ENCODE measurements at places on chromosomes 3 and 15.

GRCh38 chr3:195914648-195915473 is 6.5 kb upstream of the TNK2 start:
- peak; percentile 90 for DNase-seq

- DNase-seq, result no peak
These were observed 44.4 kb upstream of the B3GALNT1 start for GRCh38 chr3:161149529-161149928.

DNA sequence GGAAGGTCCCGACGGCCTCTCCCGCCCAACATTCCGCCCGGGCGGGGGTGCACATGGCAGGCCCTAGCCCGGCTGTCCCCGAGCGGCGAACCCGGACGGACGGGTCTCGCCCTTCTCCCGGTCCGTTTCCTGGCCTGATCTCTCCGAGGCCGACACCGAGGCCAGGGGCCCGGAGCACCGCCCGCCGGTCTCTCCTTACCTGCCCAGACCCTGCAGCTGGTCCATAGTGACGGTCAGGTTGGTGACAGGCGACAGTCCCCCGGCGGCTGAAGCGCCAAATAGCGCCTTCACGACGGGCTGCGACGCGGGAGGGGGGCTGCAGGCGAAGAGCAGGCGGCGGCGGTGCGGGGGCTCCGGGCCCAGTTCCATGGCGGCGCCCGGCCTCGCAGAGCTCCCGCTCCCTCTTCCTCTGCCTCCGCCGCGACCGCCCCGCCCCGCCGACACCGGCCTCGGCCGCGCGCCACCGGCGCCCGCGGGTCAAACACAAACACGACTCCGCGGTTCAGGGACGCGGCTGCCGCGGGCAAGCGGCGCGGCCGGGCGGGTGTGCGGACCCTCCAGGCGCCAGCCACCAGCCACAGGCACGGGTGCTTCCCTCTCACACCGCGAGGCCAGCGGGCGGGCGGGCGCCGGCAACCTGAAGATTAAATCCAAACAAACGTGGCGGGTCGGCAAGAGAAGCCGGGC is 495 bp downstream of the CDC25A start:
- DNase-seq, result no peak

- no peak for DNase-seq
These were observed 45.7 kb downstream of the CHSY1 start for GRCh38 chr15:101206176-101206591.

DNA sequence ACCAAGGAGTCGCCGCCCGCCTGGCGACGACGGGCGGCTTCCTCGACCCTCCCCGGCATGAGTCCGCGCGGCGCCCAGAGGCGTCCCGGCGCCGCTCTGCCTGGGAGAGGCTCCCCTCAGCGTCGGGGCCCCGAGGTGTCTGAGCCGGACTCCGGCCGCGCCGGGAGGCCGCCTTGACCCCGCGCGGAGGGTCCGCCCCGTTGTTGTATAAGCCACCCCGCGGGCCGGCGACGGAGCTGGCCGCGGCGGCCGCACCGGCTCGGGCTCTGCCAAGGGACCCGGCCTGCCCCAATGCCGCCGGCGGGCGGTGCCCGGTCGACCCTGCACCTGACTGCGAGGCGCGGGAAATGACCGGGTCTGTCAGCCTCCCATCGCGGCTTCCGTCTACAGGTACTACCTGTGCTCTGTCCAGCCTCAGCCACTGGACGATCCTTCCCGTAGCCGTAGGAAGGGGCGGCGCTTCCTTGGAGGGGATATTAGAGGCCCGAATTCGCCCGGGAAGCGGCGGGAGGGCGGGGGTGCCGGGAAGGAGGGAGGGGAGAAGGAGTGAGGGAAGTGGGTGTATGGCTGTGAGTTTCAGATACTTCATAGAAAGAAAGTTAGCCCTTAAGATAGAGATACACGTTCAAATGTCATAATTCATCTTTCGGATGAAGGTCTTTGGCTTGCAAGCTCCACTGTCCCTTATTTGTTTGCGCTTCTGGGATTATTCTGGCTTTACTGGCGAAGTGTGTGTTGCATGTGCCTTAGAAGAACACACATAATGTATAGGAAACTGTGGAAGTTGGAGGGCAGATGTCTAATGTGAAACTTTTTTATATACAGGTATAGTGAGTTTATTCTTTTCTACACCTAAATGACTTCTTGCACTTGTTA is 620 bp downstream of the ABHD5 start:
- peak; percentile 27 for DNase-seq

DNA sequence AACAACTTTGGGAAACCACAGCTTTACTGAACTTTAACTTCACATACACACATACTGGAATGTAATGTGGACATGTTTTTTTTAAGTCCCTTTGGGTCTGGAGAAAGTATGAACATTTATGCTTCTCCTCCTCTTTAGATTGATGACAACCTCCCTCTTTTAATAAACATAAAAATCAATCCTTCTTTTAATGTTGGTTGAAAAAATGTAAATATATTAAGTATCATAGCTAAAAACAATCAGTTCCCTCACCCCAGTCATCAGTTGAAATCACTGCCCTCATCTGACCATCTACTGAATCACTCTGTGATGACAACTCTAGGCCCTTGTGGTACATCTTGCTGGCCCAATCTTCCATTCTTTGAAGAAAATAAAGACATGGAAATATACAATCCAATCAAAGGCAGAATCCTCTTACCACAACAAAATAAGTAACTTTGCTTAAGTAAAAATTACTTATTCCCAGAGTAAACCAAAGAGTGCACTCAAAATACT is 6.4 kb downstream of the AAGAB start:
- no peak for DNase-seq

- no peak for DNase-seq
These were observed 22.2 kb upstream of the IDH2 start for GRCh38 chr15:90124507-90124906.

DNA sequence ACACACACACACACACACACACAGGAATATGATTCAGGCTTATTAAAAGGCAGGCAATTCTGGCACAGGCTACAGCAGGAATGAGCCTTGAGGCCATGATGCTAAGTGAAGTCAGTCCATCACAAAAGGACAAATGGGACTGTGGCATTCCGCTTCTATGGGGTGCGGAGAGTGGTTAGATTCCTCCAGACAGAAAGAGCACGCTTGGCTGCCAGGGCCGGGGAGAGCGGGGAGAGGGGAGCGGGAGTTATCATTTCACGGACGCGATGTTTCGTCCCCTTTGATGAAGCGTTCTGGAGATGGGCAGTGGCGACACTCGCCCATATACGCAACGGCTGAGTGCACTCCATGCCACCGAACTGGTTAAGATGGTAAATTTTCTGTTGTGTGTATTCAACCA is 58.5 kb upstream of the FAM174B start:
- DNase-seq, result peak; percentile 15

DNA sequence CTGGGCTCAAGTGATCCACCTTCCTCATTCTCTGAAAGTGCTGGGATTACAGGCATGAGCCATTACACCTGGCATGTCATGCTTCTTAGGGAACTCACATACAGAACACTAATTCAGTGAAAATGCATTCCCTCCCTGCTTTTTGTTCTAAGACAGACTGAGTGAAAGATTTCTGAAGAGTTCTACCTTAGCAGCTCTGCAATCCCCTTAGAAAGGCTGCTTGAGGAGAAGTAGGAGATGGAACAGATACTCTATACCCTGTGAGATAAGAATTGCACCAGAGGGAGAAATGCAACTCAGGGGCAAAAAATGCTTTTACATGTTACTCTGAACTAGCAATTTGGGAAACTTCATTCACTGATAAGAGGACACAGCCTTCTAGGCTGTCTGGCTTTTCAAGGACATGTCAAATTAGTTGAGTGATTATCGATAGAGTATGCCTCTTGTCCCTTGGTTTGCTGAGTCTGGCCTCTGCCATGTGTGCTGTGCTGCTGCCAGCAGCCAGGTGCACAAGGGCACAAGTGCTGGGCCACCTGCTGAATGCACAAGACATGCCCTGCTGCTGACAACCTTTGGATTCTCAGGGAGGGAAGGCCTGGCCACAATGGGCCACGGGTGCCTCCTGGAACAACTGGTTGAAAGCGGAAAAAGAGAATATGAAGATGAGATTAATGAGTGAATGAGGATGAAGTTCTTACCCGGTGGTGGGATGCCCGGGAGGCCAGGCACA is 17.8 kb downstream of the UQCC5 start:
- no peak for DNase-seq

GRCh38 chr3:188106006-188106405 is 48.0 kb upstream of the LPP start:
- DNase-seq, result no peak

DNA sequence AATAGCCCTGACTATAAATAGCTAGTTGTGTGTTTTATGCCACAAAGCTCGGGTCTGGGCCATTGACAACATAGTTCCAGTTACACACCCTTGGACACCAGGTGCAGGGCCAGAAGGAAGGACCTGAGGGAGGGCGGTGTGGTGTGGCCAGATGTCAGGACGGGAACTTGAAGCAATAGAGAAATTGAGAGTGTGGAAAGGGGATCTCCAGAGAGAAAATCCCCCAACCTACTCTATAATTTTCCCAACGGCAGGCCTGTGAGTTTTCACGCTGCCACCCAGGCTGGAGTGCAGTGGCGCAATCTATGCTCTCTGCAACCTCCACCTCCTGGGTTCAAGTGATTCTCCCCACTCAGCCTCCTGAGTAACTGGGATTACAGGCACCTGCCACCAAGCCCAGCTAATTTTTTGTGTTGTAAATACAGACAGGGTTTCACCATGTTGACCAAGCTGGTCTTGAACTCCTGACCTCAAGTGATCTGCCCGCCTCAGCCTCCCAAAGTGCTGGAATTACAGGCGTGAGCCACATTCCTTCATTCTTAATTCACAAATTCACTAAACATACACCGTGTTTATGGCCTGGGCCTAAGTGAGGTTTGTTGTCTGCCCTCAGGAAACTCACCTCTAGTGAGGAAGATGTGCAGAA is 70.8 kb upstream of the KLF13 start:
- DNase-seq, result no peak

DNA sequence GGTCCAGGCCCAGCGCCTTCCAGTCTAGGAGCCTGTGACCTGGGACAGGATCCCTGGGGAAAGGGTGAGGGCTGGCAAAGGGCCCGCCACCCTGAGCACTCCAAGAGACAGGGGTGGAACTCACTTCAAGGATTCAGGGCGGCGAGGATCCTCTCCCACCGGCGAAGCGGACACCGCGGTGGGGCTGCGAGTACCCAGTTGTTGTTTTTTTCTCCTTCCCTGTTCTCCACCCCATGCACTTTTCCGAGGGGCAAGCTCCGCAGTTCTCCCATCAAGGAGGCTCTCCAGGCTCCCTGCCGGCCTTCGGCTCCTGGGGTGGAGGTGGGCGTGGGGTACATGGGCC is 387 bp upstream of the PAQR5 start:
- no peak for DNase-seq

GRCh38 chr3:80771085-80771484 is 990.4 kb downstream of the GBE1 start:
- no peak for DNase-seq

- DNase-seq, result no peak
These were observed 13.3 kb downstream of the TAFA4 start for GRCh38 chr3:68919000-68919399.

GRCh38 chr3:111947231-111947630 is 31.6 kb upstream of the ABHD10 start:
- no peak for DNase-seq

- no peak for DNase-seq
These were observed 205.4 kb upstream of the UBE2E1 start for GRCh38 chr3:23600167-23600871.

DNA sequence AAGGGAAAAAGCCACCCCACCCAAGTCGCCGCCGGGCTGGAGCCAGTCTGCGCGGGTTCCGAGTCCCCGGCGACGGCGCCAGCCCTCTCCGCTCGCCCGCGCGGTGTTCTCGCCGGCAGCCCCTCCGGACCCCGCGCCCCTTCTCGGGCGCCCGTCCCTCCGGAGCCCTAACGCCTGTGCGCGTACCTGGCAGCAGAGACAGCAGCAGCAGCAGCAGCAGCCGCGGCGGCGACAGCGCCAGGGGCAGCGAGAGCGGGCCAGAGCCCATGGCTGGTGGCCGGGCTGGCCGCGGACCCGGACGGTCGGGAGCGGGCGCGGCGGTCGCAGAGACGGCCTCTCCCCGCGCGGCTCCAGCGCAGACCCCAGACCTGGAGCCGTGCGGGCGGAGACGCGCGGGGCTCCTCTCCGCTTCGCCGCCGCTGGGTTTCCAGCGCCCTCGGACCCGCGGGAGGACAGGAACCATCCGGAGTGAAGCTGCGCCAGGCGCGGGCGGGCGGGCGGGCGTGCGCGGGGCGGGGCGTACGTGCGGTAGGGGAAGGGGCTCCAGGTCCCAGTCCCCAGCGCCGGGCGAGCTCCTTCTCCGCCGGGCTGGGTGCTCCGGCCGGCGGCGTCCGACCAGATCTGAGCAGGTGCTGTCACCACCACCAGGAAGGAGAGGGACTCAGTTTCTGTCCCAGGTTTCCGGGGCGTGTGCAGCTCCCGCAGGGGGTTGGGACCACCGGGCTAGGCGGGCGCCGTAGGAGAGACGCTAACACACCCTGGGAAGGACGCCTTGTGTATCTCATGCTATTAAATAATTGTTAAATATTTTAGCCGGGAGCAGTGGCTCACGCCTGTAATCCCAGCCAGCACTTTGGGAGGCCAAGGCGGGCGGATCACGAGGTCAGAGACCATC is at the start of gene CHRNA3:
Gene CHRNA3 (minus strand): TSS at position 470 of the 895 bp plus-strand sequence. CDS start 202 bp downstream, at position 268.
- no peak for DNase-seq

GRCh38 chr15:95448531-95449229 is 881.8 kb upstream of the NR2F2 start:
- DNase-seq, result no peak

- no peak for DNase-seq
These were observed 1.3 kb downstream of the SCN5A start for GRCh38 chr3:38648024-38648658.

GRCh38 chr15:50797926-50798325 is 32.4 kb upstream of the SPPL2A start:
- no peak for DNase-seq

- no peak for DNase-seq
These were observed 42.7 kb downstream of the THBS1 start for GRCh38 chr15:39623529-39623931.

GRCh38 chr3:42705058-42705767 is 2.6 kb upstream of the HHATL start:
- no peak for DNase-seq

- DNase-seq, result no peak
These were observed 170.9 kb downstream of the OXSM start for GRCh38 chr3:25960776-25961175.

DNA sequence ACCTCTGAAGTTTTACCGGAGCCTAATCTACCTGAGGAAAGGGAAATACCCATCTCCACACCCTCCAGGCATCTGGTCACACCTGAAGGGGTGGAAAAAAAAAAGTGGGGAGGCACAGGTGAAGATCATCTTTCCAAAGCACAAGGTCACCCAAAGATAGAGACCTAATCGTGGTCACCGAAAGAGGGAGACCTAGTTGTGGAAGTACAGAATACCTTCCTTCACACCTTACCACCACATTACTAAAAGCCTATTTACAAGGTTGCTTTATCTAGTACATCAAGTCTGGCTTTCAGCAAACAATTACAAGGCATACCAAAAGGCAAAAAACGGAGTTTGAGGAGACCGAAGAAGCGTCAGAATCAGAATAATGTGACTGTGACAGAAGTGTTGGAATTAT is 110.0 kb upstream of the ARPP21 start:
- no peak for DNase-seq

DNA sequence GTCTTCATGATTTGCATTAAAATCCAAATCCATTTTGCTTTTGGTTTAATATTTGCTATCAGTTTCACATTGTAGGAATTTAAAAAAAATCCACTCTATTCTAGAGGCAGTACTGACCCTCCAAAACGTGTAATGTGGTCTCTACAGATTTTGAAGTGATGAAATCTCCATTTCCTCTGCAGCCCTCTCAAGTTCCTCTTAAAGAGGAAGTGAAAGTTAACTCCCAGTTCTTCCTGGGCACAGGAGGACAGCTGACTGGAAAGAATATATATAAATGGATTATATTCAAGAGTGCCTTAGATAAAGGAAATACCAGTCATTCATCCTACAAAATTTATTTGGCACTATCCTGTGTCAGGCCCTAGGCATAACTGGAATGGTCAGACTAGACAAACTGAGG is 83.5 kb upstream of the PLCL2 start:
- peak; percentile 28 for DNase-seq
